AG09319 (cell line): ENCODE measurements at places on chromosomes 2 and 18.

- DNase-seq = no peak
Observed at GRCh38 chr2:112260295-112260625, 5.4 kb upstream of the ZC3H8 start.

DNA sequence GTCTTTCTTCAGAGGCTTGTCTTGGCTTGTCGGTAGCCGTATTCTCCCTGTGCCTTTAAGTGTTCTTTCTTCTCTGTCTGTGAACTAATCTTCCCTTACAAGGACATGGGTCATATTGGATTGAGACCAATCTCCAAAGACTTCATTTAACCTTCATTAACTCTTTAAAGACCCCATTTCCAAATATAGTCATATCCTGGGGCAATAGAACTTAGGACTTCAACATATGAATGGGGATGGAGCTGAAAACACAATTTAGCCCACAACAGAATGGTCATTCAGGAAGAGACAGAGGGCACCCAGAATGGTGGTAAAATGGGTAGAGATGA, 82.1 kb upstream of the TANK start:
- no peak for DNase-seq

DNA sequence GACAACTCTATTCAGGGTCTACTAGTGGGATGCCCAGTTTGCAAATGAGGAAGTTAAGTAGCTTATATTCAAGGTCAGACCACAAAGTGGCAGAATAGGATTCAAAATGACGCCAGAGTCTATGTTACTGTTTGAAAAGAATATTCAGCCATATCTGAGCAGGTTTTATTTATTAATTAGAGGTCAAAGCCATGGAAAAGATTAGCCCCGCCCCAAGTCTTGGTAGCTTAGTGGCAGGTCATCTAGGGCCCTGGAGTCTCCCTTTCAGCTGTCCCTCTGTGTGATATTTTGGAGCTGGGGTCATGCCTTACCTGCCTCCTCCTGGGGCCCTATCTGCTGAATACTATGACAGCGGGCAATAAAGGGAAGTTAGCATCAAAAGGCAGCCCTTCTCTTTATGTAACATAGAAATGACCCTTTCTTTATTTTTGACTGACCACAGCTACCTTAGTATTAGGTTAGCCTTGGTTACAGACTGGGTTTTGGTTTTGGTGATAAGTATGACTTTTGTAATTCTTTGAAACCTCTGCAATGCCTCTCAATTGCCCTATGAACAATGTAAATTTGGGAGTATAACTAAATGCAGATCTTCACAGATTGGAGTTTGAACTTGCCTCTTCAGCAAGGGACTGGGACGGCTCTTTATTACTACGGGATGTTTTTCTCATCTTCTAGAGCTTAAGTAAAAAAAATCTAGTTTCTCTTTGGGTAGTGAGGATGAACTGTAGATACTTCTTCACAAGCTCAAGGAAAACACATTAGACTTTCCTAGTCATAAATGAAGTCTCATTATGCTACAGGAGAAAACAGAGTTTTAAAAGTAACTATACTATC, 153.0 kb upstream of the ITGA4 start:
- DNase-seq = no peak

DNA sequence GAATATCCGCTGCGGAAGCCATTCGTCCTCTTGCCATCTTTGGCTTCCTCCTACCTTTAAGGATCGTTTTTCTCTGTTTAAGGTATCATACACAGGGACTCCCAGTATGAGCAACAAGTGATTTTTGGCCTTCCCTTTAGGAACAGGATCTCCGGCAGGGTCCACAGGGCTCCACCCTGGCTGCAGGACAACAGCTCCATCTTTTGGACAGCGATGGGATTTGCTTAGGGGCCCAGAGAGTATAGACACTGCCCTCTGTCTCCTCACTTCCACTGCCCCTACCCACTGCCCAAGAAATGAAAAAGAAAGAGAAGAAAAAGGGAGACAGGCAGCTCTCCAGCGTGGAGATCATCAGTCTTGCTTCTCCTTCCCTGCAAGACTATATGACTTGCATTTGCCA, 224.5 kb downstream of the UXS1 start:
- no peak for DNase-seq

- DNase-seq = no peak
Observed at GRCh38 chr2:181163691-181164090, 183.3 kb downstream of the UBE2E3 start.

- no peak for DNase-seq
Observed at GRCh38 chr18:61597316-61597715, 264.1 kb downstream of the CDH20 start.

GRCh38 chr2:6676776-6677175, 188.9 kb downstream of the CMPK2 start:
- DNase-seq = no peak

GRCh38 chr2:129717560-129718130, 261.8 kb upstream of the RAB6C start:
- DNase-seq = no peak

- no peak for DNase-seq
Observed at GRCh38 chr2:25255745-25256487, 85.8 kb downstream of the DNMT3A start.

DNA sequence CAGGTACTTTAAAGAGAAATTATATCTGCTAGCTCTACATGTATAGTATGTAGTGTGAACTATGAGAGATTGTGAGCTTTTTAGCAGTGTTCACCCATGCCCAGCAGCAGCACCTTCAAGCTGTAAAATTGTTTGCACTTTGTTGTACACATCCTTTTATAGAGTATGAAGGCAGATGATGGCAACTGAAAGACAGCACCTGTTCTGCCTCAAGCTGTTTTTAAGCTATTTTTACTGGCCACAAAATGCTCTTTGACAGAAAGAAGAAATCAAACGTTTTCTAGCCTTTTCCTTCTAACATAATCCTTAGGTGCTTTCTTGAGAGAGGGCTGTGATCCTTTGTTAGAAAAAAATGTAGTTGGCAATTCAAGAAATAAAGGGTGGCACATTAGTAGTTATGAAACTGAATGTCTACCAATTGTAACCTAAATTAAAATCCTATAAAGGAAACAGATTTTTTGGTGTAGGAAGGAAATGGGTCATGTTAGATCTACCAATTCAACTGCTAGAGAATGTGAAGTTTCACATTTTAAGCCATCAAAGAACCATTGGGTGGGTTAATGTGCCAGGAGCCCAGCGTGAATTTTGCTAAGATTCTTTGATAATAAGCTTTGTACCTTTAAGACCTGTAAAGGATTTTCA, 59.5 kb downstream of the R3HDM1 start:
- no peak for DNase-seq

DNA sequence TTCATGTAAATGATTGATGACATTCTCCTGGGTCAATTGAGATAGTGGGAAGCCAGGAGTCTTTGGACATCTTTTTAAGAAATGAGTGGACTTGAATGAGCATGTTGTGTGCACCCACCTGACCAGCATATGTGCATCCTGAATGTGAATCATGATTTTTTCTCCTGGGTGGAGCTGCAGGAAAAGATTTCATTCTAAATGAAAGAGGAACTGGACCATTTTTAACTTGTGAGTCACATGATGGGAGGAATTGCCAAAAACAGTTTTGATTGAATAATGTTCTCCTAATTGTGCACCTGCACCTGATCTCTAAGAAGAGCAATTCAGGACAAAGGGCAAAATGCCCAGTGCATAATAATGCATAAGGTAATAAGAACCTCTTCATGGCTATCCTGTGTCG, 32.3 kb downstream of the COPS8 start:
- DNase-seq = no peak

- DNase-seq = no peak
Observed at GRCh38 chr2:240365971-240366471, 69.4 kb upstream of the GPC1 start.

DNA sequence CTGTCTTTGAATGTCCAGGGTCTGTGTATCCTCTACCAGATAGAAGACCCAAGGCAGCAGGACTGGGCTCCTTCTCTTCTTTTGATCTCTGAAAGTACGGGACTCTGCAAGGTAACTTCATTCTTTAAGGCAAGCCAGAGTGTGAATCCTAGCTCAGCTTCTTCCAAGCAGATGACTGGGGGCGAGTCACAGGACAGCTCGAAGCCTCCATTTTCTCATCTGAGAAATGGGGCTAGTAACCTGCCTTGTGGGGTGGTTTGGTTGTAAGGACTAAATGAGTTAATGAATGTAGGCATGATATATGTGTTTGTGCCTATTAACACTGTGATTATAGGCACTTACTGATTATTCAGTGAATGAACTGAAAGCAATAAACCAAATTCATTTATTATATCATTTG, 46.7 kb downstream of the DGKD start:
- no peak for DNase-seq

- DNase-seq = no peak
Observed at GRCh38 chr2:152099367-152100050, 665 bp upstream of the CACNB4 start.

DNA sequence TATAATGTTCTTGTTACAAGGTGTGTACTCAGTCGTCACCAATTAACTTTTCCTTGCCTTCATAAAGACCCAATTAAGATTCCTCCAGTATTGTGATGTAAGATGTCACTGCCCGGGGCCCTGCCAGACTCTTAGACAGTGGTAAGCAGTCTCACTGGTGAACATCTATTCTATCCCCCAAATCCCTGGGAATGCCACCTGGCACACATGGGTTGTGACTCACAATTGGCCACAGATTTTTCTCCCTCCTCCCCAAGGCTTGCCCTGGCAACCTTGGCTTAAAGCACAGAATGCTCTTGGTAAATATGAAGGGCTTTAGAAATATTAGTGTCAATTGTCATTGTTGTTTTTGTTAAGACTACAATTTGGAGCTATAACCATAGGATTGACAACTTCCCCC, 287.9 kb downstream of the ETAA1 start:
- DNase-seq = no peak

GRCh38 chr2:17245906-17246305, 272.3 kb downstream of the RAD51AP2 start:
- DNase-seq = no peak

- no peak for DNase-seq
Observed at GRCh38 chr2:158325031-158325781, 131.3 kb downstream of the CCDC148 start.
